Substantia nigra (tissue), 51 donors: ENCODE measurements at places on chromosomes 6 and 20.
A peak's percentile ranks its signal among the peaks of the same experiment; 100 is the strongest.

DNA sequence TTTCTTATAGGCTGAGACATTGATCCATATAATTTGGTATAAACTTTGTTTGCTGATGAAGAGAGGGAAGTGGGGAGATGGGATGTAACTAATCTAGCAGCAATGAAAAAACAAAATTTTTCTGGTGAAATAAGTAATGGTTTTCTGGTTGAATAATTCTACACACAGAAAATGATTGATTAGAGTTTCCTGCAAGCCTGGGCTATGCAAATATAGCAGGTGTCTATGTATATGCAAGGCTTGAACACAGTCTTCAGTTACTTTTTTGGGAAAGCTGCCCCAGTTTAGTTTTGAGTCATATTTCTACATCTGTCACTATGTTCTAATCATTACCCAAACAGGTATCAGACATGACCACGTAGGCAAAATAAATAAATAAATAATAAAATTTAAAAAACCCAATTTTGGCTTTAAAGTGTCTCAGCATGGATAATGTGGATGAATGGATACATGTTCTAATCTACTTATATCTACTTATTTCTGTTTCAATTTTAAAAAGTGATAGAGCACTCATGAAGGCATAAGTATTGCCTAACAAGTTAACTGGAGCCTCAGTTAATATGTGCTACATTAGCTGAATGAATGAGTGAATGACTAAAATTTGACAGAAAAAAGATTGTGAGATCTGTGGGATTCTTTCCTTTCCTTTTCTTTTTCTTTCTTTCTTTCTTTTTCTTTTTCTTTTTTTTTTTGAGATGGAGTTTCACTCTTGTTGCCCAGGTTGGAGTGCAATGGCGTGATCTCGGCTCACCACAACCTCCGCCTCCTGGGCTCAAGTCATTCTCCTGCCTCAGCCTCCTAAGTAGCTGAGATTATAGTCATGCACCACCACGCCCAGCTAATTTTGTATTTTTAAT is 37.2 kb upstream of the TFB1M start:
- DNase-seq = no peak

- DNase-seq = no peak
These were observed 652.1 kb downstream of the CBLN4 start for GRCh38 chr20:55353206-55353605.

DNA sequence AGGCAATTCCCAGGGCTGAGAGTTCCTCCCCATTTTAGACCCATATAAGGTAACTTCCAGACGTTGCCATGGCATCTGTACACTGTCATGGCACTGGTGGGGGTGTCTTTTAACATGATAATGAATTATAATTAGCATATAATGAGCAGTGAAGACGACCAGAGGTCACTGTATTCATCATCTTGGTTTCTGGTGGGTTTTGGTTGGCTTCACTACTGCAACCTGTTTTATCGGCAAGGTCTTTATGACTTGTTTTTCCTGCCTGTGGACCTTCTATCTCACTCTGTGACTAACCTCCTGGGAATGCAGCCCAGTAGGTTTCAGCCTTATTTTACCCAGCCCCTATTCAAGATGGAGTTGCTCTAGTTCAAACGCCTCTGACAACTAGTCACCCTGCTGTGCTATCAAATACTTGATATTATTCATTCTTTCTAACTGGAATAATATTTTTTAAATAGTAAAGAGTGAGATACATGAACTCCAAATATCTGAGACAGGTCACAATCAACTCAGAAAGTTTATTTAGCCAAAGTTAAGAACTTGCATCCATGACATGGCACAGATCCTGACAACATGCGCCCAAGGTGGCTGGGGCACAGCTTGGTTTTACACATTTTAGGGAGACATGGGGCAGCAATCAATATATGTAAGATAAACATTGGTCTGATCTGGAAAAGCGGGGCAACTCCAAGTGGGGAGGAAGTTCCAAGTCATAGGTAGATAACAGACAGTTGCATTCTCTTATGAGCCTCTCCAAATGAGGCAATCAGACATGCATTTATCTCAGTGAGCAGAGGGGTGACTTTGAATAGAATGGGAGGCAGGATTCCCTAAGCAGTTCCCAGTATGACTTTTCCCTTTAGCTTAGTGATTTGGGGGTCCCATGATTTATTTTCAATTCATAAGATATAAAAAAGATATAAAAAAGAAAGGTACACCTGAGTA is 1.2 kb upstream of the UFL1 start:
- no peak for DNase-seq

- DNase-seq = no peak
These were observed 25.9 kb downstream of the SLC9A8 start for GRCh38 chr20:49838546-49838945.

DNA sequence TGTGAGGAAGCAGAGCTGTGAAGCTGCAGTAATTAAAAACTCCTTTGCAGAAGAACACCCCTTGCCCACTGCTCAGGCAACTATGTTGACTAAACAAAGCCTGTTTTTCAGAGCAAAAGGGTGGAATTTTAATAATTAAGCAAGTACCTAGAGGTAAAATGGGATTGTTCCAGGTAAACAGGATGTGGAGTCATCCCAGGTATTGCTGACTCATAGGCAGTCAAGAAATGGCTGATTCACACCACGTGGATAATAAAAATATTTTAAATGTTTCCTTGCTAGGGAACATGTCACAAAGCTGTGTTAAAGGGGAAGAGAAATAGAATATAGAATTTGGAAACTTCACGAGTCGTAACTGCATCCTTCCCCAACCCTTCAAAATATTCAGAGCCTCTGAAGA is 491.8 kb downstream of the BTBD3 start:
- DNase-seq = no peak

- no peak for DNase-seq
These were observed 4.2 kb downstream of the RAMACL start for GRCh38 chr6:166582258-166582657.

DNA sequence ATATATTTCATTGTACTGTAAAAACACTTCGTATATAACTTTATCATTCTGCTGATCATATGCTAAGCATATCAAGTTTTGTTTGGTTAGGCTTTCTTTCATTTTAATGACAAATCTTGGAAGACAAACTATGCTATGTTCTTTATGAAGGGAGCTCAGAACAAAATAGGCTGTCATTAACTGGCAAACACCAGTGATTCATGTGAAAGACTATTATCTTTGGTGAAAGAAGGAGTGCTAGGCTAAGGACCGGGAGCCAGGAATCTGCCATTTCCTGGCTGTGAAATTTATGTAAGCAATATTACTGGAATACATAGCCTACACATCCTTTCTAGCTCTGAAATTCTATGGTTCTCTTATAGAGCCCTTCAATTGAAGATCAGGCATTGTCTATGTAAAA is 136.2 kb upstream of the CCN2 start:
- DNase-seq = no peak

DNA sequence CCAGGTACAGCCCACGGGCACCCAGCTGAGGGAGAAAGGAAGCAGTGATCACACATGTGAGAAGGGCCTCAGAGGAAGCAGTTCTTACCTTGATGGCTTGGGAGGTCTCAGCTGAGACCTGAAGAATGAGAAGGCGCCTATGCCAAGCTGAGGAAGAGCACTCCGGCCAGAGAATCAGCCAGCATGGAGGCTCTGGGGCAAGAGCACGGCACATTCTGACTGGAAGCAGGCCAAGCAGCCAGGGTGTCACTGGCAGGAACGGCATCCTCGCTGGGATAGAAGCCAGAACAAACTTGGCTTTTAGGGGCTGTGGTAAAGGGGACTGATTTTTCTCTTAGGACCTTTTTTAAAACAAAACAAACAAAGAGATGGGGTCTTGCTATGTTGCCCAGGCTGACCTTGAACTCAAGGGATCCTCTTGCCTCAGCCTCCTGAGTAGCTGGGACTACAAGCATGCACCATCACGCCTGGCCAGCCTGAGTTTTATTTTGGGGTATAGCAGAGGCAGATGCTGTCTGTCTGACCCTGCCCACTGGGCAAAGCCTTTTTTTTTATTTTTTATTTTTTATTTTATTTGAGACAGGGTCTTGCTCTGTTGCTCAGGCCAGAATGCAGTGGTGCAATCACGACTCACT is 17.6 kb downstream of the GHRH start:
- no peak for DNase-seq

DNA sequence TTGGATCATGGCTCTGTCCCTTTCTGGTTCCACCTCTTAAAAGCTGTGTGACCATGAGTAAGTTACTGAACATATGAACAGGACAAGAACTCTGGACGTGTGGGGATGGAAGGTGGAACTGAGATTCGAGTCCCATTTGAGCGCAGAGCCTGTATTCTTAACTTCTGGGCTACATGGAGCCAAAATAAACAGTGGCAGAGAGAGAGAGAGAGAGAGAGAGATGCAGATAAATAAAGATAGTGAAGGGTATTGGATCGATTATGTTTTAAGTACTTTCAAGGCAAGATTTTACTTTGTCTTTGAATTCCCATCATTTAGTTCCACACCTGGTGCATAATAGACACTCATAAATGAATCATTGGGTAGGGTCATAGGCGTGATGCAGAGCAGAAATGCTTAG is 39.7 kb downstream of the SLC35D3 start:
- no peak for DNase-seq

- DNase-seq = no peak
These were observed 18.4 kb downstream of the EYA4 start for GRCh38 chr6:133259561-133259960.

GRCh38 chr6:156698239-156699016 is 78.8 kb upstream of the ARID1B start:
- no peak for DNase-seq

GRCh38 chr6:112372226-112372806 is 25.2 kb downstream of the RFPL4B start:
- DNase-seq = no peak

GRCh38 chr6:74115674-74116073 is 419.7 kb downstream of the CD109 start:
- no peak for DNase-seq

GRCh38 chr6:133286765-133287164 is 45.6 kb downstream of the EYA4 start:
- DNase-seq = no peak

GRCh38 chr6:9007027-9007426 is 571.7 kb upstream of the SLC35B3 start:
- DNase-seq = no peak

DNA sequence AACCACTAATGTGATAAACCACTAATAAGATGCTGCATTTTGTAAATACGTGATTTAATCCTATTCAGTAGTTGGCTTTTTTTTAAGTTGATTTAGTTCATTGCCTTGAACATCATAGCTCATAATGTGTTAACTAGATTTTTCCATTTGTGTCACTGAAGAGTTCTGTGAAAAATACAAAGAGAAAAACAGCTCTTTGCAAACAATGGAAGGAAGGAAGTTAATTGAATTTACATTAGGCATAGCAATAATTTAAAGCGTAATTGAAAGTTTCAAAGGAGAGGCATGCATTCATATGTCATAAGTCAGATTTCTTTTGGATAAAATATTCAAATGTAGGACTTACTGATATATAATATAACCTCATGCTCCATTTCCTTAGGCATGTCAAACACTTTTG is 102.3 kb downstream of the TBC1D7 start:
- DNase-seq = no peak

- no peak for DNase-seq
These were observed 217.3 kb downstream of the TBXT start for GRCh38 chr6:165950316-165950715.

DNA sequence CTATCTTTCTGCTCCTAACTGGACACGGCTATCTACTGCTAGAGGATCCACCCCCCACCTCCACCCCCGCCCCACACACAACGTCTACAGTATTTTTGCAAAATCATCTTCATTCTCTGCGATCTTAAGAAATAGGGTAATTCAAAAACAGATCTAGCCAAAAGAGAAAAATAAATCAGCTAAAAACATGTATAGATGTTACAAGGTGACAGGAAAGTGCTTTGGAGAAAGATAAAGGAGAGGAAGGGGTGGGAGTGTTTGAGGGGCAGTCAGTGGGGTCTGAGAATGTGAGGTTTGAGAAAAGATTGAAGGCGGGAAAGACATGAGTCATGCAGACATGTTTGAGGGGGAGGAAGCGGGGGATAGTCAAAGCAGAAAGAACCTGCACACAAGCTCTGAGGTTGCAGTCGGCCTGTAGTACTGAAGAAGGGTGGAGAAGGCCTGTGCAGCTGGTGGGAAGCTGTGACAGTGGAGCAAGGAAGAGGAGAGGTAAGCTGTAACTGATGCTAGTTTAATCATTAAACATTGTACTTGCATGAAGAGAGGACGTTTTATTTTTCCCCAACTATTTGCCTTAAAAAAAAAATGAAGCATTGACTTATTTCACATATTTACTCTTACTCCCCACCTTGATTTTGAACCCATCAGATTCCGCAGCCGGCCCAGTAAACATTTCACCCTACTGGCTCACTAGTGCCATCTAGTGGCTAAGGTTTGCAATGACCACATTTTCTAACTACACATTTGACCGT is 332.6 kb downstream of the ADGRB3 start:
- peak; percentile 7 for DNase-seq

DNA sequence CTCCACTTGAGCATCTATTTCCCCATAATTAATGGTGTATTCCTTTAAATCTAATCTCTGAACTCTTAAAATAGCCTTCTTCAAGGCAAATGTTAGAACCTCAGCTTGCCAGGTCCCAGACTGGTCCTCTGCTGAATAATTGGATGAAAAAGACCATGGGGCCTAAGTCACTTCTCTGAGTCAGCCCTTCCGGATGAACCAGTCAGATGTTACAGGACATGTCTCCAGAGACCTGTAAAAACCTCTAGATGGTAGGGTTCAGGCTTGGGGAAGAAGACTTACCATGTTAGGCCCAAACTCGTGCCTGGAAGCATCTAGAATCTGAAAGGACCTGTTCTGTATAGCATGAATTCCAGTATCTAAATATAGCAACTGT is 97.3 kb downstream of the CDKAL1 start:
- DNase-seq = no peak

- no peak for DNase-seq
These were observed 21.2 kb upstream of the VEGFA start for GRCh38 chr6:43748765-43749164.

DNA sequence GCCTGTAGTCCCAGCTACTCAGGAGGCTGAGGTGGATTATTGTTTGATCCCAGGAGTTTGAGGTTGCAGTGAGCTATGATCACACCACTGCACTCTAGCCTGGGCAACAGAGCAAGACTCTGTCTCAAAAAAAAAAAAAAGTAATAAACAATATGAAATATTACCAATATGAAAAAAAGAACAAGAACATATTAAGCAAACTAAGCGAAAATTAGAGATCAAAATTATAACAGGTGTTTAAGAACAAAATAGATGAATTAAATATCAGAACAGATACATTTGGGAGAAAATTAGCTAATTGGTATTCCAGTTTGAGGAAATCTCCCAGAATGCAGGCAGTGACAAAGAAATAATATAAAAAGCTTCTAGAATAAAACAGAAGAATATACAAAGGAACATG is 23.3 kb downstream of the GLO1 start:
- no peak for DNase-seq

DNA sequence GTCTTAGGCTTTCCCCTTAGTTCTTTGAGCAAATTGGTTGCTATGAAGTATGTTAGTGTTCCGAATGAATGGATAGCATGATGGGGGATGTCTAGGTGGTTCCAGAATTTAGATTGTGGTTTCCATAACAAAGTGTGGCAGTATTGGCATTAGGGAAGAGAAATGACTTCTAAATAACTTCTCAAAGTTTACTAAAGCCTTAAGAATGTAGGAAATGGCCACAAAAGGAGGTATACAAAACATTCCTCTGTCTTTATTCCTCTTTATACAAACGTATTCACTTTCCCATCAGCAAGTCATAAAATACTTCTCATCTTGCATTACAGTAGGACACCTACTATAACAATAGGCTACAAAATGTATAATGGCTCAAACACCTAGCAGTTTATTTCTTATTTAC is 279.6 kb downstream of the ESR1 start:
- DNase-seq = no peak

- DNase-seq = no peak
These were observed 246.3 kb upstream of the RREB1 start for GRCh38 chr6:6861351-6861894.
